Large intestine (tissue), 12 donors: ENCODE measurements at places on chromosomes 1 and 21. TPM values are rescaled to one million over a fixed set of nuclear protein-coding genes. Genes with fewer than 3 reads are reported as not detected.
A peak's percentile ranks its signal among the peaks of the same experiment; 100 is the strongest.

- DNase-seq, result no peak
Measured at GRCh38 chr1:25128121-25128621, 104.1 kb downstream of the SYF2 start.

DNA sequence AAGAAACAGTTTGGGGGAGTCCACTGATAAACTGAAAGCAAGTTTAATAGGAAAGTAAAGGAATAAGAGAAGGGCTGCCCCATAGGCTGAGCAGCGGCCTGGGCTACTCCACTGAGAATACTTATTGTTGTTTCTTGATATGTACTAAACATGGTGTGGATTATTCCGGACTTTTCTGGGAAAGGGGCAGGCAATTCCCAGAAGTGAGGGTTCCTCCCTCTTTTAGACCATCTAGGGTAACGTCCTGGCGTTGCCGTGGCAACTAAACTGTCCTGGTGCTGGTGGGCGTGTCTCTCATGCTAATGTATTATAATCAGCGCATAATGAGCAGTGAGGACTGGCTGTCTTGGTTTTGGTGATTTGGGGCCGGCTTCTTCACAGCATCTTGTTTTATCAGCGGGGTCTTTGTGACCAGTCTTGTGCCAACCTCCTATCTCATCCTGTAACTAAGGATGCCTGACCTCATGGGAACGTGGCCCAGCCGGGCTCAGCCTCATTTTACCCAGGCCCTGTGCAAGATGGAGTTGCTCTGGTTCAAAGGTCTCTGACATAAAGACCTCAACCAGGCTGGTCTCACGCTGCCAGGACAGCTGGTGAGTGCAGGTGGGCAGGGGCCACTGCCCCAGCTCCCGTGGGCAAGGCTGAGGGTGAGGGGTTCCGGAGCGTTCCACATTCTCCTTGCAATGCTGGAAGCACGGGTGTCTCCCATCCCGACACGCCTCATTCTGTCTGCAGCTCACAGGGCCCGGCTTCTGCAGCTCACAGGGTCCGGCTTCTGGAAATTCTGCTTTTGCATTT lies 19.6 kb upstream of the C1orf159 start:
- DNase-seq, result no peak

GRCh38 chr1:235404190-235404589 lies 37.0 kb downstream of the TBCE start:
- DNase-seq, result no peak

GRCh38 chr1:146031476-146031875 lies 9.9 kb upstream of the HJV start:
- no peak for DNase-seq

- no peak for DNase-seq
Measured at GRCh38 chr1:91736146-91736714, 149.7 kb downstream of the TGFBR3 start.

GRCh38 chr1:36729716-36730510 lies 247.2 kb upstream of the CSF3R start:
- DNase-seq, result peak; percentile 7

DNA sequence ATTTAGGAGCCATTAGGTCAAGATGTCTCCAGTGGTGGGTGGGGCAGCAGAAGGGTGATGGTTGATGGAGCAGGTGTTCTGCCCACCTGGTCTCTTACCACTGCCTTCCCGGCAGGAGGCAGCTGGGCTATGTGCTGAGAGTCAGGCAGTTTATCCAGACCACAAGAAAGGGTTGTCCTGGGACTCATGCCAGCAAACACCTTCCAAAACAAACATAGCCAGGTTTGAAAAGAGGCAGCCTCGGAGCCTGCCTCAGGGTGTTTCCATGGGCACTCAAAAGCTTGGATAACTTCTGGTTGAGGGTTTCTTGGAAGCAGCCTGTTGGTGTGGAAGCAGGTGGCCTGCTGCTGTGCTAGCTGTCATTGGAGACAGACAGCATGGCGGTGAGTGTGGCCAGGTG lies 187.2 kb downstream of the PCP4 start:
- DNase-seq, result no peak

DNA sequence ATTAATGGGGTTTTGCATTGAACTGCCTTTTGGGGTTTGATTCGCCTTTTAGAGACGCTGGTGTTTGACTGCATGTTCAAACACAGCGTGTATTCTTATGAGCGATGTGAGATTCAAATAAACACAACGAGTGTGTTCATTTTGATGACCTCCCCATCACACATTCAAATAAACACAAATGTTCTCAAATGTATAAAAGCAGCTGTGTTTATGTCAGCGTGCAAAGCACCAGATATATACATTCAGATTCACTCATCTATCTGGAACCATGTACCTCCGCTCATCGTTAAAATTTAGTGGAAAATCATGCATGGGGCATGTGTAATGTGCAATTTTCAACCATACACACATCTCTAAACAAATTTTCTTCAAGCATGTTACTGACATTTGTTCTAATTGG lies 21.4 kb upstream of the LMO4 start:
- no peak for DNase-seq

- no peak for DNase-seq
Measured at GRCh38 chr1:175133673-175134435, 58.7 kb downstream of the KIAA0040 start.

- DNase-seq, result no peak
Measured at GRCh38 chr1:53625049-53625448, 113.9 kb downstream of the GLIS1 start.

GRCh38 chr1:5447503-5447960 lies 544.7 kb downstream of the NPHP4 start:
- DNase-seq, result peak; percentile 59

DNA sequence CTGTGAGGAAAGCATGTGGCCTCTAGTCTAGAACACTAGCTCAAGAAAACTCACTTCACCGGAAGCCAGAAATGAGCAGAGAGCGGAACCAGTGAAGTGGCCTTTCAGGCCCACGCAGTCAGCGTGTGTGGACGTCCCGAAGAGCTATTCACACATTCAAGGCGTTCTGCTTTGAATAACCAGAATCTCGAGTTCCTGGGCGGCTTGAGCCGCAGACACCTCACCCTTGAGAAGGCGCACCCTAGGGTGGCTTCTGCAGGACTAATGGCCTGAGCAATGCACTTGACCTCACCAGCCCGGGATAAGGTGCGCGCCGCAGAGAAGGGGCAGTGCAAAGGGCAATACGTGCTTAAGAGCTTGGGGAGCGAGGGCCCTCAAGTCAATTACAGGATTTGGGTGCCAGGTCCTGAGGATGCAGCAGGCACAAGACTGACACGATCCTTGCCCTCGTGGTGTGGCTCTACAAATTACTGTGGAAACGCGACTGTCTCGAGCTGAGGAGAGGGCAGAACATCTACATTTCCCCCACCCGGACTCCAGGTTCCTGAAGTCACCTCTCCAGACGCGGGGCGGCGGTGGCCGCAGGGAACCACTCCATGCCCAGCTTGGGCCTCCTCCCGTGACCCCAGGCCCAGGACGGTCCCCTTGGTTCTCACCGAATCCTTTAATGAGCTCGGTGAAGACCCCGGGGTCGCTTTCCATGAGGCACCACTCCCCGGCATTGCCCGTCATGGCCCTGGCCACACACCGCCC lies 455 bp downstream of the UCHL5 start:
- peak; percentile 75 for DNase-seq

- no peak for DNase-seq
Measured at GRCh38 chr1:33459691-33460090, 12.8 kb upstream of the ZSCAN20 start.

- DNase-seq, result no peak
Measured at GRCh38 chr1:178613271-178613945, 100.5 kb downstream of the TEX35 start.

DNA sequence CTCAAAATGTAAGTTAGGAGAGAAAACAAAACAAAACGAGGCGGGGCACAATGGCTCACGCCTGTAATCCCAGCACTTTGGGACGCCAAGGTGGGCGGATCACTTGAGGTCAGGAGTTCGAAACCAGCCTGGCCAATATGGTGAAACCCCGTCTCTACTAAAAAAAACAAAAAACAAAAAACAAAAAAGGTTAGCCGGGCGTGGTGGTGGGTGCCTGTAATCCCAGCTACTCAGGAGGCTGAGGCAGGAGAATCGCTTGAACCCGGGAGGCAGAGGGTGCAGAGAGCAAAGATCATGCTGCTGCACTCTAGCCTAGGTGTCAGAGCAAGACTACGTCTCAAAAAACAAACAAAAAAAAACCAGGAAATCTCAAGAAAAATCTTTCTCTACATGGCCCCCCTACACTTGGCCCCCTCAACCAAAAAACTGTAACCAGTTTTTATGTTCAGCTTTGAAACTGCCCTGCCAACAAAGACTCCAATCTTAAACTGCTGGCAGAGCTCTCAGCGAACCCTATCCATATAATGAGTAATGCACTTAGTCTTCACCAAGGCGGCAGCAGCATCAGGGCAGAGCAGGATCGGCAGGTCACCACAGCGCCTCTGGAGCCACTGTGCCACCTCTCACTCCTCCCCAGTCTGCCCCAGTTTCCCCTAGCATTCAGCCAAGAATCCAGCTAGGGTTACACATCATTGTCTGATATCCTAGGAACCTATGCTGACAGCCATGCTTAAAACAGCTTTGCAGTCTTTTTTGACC lies 71.7 kb downstream of the JAK1 start:
- no peak for DNase-seq

- no peak for DNase-seq
Measured at GRCh38 chr1:170664093-170664827, at the start of gene PRRX1. PRRX1 (plus strand) TSS chr1:170664131; CDS start chr1:170664219, 88 bp downstream.

DNA sequence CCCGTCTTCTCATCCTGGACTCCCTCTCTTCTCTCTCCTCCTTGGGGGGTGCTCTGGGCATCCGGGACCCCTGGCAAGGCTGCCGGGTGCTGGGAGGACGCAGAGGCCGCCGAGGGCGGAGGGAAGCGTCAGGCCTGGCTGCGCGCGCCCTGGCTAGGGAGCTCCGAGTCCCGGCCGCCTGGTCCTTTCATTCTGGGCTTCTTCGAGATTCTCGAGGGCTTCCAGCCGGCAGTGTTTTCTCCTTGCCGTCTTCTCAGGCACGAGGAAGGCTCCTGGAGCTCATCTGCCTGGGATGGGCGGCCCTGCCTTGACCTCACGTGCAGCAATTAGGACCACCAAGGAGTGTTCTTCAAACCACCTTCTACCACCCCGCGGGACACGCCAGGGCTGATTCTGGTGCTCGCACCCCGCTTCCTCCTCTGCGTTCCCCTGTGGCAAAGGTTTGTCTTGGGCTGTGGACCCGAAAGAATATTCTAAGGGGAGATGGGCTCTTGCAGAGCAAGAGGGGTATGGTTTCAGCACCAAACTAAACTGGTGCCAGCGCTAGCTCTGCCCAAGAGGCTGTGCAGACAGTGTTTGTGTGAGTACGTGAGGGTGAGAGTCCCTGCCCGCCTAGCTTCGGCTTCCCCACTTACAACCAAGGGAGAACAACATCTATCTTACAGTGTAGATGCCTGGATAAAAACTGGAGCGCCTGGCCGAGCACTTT lies 36.5 kb downstream of the PIK3CD start:
- DNase-seq, result peak; percentile 53

GRCh38 chr1:177145106-177146070 lies 19.1 kb downstream of the ASTN1 start:
- DNase-seq, result no peak

DNA sequence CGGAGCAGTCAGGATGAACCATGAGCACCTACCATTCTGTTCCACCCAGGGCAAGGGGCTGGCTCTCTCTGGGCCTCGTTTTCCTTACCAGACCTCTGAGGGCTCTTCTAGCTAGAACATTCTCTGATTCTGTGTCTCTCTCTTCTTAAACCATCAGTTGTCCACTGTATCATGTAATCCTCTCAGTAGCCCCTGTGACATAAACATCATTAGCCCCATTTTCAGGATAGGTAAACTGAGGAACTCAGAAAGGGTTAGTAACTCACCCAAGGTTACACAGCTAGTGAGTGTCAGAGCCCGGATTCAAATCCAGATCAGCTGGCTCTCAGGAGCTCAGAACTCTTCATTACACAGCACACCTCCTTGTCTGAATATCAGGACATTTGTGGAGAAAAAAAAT lies 22.8 kb downstream of the IGSF21 start:
- no peak for DNase-seq

DNA sequence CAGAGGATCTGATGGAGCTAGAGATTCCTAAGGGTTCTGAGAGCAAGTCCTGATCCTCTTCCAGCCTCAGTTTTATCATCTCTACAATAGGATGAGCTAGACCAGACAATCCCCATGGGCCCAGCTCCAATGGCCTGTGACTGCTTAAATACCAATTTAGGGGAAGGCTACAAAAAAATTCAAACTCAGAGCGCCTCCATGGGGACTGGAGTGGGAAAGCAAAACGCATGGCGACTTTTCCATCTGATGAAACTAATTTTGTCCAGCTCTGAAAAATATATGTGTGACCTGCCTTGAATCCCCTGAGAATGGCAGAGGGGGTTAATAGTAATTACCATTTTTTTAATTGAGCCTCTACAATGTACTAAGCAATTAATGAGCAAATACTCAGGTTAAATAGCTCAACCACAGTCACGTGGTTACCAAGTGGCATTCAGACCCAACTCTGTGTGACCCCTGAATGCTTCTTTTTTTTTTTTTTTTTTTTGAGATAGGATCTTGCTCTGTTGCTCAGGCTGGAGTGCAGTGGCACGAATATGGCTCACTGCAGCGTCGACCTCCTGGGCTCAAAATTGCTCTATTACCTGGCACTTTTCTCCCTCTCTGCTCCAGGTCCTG lies 8.4 kb downstream of the EXTL1 start:
- DNase-seq, result no peak

- DNase-seq, result no peak
Measured at GRCh38 chr1:54112705-54113368, 40.0 kb downstream of the CDCP2 start.

- DNase-seq, result no peak
Measured at GRCh38 chr1:155504207-155504606, 58.4 kb downstream of the ASH1L start.

GRCh38 chr21:25572861-25573310 lies 34.4 kb downstream of the MRPL39 start:
- DNase-seq, result no peak

- peak; percentile 66 for DNase-seq
Measured at GRCh38 chr21:38956856-38957571, 151.3 kb downstream of the ETS2 start.

DNA sequence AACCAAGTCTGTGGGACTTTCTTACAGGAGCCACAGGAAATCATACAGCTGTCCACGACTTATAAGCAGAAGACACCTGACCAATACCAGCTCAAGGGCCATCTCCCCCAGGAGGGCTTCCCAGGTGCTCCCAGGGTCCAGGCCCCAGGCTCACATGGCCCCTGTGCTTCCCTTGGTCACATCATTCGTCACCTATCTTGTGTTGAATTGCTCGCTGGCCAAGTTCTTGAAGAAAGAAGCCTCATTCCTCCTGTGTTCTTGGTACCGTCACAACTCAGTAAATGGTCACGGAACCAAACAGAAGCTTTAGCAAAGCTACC lies 3.0 kb downstream of the NPHP4 start:
- no peak for DNase-seq

GRCh38 chr1:90622666-90623065 lies 94.4 kb downstream of the BARHL2 start:
- no peak for DNase-seq

GRCh38 chr1:30417701-30418046 lies 305.7 kb downstream of the MATN1 start:
- no peak for DNase-seq

The HMGCS2 gene
- 71.7 TPM for polyA plus RNA-seq

The CSMD2 gene
- polyA plus RNA-seq, result 0.36 TPM

The DCST1 gene
- 0.88 TPM for polyA plus RNA-seq

The C1orf115 gene
- 154 TPM for polyA plus RNA-seq

The AQP10 gene
- 11.1 TPM for polyA plus RNA-seq

The C4BPA gene
- polyA plus RNA-seq, result 0.04 TPM

The MNDA gene
- polyA plus RNA-seq, result 3.6 TPM

The SPATA21 gene
- polyA plus RNA-seq, result not detected

The DEPDC1 gene
- polyA plus RNA-seq, result 6.0 TPM

The NID1 gene
- 76.0 TPM for polyA plus RNA-seq
